Activated naive CD4-positive, alpha-beta T cell treated with anti-CD3 and anti-CD28 coated beads, Interleukin-2, amount 50 U/mL, for 16 hours (primary cell): ENCODE measurements at places on chromosomes 3 and 15.

GRCh38 chr3:62667714-62668113, 207.5 kb downstream of the CADPS start:
- no peak for DNase-seq

DNA sequence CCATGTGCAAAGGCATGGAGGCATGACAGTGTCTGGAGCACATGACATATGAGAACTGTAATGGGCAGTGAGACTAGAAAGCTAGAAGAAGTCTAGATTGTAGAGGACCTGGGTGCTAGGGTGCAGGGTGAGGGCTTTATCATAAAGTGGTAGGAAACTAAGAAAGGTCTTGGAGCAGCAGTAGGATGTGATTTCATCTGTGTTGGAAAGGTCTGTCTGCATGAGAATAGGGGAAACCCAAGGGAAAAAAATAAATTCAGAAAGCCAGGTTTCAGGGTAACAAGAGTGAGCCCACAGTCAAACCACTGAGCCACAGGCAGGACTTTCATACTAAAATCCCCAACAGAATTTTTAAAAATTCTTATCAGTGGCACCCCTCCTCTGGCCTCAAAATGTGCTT, 54.5 kb downstream of the CCDC33 start:
- DNase-seq = no peak

DNA sequence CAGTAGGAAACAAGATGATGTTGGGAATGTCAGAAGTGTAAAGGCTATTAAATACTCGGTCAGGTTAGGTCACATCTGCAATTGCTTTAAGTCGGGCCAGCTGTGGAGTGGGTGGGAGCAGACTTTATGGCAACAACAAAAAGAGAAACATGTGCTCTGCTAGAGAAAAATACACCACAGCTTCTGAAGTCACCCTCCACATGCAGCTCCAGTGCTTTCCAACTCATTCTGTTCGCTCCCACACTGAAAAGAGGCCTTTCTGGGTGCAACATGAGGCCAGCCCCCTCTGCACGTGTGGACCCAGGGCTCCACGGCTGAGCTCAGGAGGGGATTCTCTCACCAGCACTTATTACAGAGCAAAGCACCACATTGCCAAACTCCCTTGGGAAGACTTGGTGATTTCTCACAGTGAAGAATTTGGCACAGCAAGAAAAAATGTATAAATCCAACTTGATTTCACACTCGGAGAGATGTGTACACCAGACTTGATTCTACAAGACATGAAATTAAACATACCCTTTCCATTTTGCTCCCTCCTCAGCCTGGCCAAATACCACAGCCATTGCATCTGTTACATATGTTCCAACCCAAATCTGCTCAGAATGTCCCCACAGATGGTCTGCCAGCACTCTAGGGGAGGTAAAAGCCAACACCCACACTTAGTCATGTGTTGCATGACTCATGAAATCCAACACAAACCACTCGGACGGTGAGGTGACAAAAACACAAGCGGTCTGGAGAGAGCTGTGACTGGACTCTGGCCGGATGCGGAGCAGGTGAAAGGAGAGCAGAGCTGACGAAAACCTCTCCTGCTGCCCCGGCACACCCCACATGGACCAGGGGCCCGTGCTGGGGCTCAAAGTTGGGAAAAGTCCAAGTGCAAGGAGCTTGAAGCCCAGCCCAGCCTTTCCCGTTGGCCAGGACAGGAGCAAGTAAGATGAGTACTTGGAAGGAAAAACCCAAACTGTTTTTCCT, 74.6 kb downstream of the ITGB5 start:
- DNase-seq = no peak

- no peak for DNase-seq
Observed at GRCh38 chr3:57682284-57682683, 10.6 kb downstream of the DENND6A start.

- peak; percentile 58 for DNase-seq
Observed at GRCh38 chr15:51750792-51751696, at the start of gene TMOD2. Gene TMOD2, plus strand, starts transcription at chr15:51751597. Its CDS starts 14,845 bp downstream, at chr15:51766442.

DNA sequence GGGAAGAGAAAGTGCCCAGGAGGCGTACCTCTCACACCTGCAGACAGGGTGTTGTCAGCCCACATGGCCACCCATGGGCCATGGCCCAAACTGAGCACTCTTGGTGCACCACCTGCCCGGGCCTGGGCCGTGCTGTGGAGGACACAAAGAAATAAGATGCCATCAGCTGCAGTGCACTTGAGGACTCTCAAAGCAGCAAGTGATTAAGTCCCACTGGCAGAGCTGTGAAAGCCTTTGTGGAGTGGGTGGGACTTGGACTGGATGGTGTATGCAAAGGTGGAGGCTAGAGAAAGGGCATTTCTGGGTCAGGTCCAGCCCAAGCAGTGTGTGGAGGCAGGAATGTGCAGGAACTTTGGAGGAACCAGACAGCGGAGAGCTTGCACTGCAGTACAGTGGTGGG, 122.3 kb downstream of the MEGF11 start:
- DNase-seq = no peak

DNA sequence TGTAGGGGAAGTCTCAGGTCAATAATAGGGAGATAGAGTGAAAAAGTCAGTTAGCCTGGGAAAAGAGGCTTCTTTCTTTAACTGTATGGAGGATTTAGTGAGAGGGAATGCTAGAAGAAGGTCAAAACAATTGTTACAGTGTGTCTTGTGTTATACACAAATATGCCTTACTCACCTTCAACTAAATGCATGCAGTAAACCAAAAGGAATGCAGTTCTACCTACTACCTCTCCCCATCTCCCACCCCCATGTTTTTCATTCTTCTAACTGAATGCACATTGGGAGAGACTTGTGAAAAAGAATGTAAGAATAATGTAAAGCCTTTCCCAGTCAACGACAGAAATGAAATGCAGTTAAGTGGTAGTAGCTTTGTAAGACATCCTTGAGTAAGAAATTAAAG, 33.8 kb downstream of the CCDC66 start:
- no peak for DNase-seq

DNA sequence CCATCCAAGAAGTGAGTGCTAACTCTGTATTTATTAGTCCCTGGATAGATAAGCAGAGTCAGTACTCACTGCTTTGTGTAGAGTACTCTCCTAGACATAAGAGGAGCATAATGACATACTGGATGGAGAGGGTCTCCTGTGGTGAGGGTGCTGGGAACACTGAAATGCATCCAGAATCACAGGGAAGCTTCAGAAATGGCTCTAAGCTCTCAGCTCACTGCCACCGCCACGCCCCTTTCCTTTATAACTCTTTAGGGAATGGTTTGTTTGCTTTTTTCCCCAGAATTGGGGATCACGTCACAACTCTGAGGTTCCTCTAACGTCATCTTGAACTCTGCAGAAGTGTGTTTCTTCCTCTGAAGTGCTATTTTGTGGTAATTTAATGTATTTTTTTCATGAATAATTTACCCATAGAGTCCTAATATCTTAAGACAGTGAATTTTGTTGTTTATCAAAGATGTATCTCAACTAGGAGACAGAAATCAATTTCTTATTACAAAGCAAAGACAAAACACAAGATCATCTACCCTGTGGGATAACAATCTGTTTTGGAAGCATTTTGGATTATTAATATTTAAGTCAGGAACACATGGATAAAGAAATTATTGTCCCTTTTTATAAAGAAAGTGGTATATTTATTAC, 154.6 kb downstream of the PTPRG start:
- no peak for DNase-seq

DNA sequence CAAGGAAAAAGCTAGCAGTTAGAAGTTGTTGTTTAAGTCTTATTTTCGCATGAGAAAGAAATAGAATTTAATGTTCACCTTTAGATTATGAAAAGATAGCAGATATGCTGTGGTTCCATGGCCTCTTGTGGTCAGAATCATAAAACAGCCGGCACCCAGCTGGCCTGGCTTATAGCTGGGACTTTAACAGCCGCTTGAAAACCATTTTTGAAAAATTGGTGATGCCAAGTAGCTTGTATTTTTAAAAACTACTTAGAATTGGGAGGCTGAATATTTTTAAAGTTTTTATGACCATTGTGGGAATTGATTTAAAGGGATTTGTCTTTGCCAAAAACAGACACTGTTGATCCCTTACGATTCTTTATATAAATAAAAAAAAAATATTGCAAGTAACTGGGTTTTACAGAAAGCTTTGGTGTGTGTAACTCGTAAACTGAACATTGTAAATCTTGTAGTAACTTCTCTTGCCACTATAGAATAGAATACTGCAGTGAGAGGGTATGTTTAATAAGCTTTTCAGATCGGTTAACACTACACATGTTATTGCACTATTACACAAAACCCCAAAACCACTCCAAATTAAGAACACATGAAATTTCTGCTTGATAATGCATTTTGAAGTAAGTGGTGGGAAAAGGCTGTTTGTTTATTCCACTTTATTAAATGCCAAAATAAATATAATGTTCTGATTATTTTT, 6.6 kb downstream of the ARRDC4 start:
- DNase-seq = no peak

DNA sequence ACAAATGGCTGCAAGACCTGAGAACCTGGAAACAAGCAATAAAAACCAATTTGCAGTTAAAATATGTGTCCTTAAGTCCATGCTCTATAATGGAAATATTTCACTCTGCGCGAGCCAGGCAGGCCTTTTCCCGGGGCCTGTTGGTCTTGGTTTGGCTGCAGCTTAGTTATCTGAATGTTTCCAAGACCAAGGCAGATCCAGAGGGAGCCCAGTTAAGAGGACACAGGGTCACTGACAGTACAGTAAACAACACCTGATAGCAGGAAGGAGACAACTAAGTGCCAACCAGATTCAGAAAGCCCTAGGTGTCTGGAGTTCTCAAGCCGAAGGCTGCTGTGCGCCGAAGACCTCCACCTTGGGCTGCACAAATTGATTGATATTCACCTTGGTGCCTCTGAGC, 32.8 kb downstream of the THSD4 start:
- DNase-seq = no peak

GRCh38 chr3:112333381-112334317, 693 bp downstream of the CD200 start:
- DNase-seq = peak; percentile 33

- DNase-seq = no peak
Observed at GRCh38 chr3:172846706-172847105, 96.2 kb downstream of the ECT2 start.

DNA sequence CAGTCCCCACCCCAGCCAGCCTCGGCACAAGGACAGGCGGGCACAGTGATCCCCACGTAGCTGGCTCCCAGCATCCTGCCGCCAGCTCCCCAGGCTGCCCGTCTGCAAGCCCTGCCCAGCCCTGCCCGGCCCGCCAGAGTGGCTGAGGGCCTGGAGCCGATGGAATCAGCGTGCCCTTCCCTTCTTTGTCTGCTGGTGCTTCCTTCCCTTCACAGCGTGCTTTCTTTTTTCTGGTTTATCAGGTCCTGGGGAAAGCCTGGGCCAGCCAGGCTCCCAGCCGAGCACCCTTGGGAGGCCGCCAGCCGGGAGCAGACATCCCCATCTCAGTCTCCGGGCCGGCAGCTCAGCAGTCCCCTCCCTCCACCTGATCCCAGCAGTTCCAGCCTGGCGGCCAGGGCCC, 54.7 kb upstream of the SMAD6 start:
- no peak for DNase-seq

GRCh38 chr3:13088028-13089006, 15.1 kb upstream of the IQSEC1 start:
- DNase-seq = no peak

GRCh38 chr3:98172621-98173020, 6.1 kb downstream of the OR5H15 start:
- no peak for DNase-seq

DNA sequence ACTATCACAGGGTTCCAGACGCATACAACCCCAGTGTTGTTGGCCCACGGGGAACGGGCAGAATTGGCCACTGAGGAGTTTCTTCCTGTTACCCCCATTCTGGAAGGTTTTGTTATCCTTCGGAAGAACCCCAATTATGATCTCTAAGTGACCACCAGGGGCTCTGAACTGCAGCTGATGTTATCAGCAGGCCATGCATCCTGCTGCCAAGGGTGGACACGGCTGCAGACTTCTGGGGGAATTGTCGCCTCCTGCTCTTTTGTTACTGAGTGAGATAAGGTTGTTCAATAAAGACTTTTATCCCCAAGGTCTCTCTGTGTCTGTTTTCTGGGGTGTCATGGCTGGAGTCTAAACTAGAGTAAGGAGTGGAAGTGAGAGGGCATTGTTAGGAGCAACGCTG, 5.7 kb upstream of the EIF4G1 start:
- no peak for DNase-seq

- DNase-seq = no peak
Observed at GRCh38 chr3:4197670-4198069, 105.5 kb upstream of the SETMAR start.

- no peak for DNase-seq
Observed at GRCh38 chr15:53829471-53829870, 70.0 kb upstream of the WDR72 start.

GRCh38 chr3:11610044-11610671, 33.6 kb downstream of the VGLL4 start:
- no peak for DNase-seq

DNA sequence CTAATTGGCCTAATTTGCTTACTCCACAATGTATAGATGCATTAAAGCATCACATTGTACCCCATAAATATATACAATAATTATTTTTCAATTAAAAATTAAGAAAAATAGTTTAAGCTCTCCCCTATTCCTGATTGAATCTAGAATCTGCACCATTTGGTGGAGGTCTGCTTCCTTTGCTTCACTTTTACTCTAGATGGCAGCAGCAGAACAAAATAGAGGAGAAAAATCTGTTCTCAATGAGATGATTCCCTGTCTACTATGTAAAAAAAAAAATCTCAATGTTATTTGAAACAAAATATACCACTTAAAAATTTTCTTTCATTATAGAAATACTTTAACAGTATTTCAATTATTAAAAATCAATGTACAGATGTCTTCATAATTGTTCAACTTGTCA, 109.6 kb upstream of the FXR1 start:
- no peak for DNase-seq

DNA sequence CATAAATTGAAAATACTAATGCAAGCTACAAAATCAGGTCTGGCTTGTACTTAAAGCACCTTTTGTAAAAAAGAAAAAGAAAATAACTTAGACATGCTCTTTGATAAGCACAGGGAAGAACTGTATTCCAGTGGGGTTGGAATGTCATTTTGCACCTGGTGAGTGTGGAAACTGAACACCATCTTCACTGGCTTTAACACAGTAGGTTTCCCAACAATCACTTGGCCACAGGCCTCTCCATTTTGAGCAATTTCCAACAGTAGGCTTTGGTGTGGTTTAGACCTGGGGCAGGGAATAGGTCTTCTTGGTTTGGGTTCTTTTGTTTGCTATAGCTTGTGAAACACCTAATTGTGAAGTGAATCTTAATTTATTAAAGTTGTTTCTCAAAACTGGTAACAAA, 18.9 kb downstream of the PDZRN3 start:
- DNase-seq = no peak
